Stimulated activated CD4-positive, alpha-beta T cell treated with anti-CD3 and anti-CD28 coated beads, Interleukin-12 subunit alpha, Interleukin-12 subunit beta, amount 100 ng/mL, for 48 hours (primary cell): ENCODE measurements at places on chromosomes 5 and 9.

GRCh38 chr9:7534211-7534935 is 265.2 kb downstream of the DMAC1 start:
- no peak for DNase-seq

DNA sequence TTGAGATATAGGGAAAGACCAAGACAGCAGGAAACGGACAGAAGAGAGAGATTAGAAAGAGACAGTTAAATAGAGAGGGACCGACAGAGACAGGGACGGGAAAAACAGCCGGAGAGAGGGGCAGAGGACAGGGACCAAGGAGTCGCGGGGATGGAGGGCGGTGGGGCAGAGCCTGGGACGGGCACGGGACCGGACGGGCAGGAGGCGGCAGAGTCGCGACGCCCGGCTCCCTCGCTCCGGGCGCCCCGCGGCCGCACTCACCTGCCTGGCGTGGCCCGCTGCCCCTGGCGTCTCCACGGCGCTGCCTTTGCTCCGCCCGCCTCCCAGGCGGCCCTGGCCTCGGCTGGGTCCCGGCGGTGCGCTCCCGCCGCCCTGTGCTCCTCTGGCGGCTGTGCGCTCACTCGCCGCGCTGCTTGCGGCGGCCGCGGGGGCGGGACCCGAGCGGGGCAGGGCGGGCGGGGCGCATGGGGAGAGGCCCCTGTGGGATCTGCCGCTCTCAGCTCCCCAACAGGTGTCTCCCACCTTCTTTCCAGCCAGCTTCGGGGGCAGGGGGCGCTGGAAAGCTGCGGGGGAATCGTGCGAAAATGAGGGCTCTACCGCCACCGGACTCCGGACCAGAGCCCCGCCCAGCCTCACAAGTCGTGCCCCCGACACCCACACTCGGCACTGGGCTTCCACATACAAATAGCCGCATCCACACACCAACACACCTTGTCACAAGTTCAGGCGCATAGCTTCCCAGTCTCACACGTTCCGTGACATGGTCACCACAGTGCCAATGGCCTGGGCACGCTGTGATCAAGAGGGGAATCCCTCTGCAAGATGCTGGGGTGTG is at the start of gene ARID3C:
TSS of gene ARID3C (minus strand) at position 411 of the 835 bp plus-strand sequence. CDS start 1,052 bp downstream, outside the sequence.
- peak; percentile 48 for DNase-seq

DNA sequence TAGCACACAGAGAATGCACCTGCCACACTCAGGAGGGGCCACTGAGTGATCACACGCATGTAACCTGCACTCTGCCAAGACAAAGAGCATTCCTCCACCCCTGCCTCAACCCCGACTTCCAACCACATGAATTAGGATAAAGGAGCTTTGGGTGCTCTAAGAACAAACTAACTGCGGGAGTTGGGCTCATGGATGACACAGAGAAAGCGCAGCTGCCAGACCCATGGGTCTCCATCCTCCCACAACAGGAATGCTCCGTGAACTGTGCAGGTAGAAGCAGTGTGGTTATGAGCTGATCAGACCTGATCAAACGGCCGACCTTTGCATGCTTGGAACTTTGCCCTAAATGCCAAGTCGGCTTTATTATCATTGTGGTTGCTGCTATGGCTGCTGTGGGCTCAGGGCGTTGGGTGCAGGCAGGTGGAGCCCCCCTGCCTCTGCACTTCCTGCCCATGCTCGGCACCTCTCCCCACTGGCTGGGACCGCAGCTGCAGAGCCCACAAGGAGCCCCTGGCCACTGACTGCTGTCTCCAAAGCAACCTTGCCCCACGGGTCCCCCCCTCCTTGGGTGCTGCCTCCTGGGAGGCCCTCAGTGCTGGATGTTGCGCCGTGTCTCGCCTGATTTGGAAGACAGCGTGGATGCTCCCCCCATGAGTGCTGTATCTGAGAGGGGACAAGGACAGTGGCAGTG is 2.6 kb upstream of the SLC6A3 start:
- DNase-seq, result no peak

DNA sequence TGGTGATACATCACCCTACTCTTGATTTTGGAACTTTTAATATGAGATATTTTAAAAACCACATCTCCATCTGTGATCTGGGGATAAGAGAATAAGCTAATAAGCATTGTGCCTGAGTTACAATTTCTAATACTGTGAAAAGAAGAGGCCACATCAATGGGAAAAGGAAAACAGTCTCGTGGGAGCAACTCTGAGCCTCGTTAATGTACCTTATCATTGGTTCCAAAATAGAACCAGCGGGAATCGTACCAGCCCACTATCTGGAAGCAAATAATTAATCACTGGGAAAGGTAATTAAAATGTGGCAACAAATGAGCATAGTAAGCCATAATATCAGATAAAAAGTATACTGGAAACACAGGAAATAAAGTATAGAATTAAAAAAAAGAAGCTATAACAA is 28.0 kb upstream of the CEP78 start:
- DNase-seq, result no peak

DNA sequence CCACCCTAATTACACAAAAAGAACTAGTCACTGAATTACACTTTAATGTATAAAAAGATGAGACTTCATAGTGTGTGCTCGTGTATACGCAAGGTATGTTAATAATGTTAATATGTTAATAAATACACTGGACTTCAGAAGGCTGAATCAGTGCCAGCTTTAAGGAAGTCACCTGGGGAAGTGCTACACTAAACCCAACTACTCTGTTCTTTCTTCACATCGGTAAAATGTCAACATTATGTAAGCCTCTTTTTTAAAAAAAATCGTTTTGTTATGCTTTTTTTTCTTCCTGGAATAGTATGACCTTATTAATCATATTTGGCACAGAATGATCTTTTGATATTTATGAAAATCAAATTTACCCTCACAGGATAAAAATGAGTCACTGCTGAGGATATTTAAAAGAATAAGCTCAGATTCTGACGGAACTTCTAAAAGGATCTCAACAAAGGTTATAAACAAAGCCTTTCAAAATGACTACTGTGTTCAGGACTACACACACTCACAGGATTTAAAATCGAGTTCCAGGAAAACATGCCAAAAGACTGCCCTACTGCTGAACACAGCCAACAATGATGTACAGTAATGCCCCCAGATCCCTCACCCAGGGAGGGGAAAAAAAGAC is 75.9 kb downstream of the AUH start:
- no peak for DNase-seq

DNA sequence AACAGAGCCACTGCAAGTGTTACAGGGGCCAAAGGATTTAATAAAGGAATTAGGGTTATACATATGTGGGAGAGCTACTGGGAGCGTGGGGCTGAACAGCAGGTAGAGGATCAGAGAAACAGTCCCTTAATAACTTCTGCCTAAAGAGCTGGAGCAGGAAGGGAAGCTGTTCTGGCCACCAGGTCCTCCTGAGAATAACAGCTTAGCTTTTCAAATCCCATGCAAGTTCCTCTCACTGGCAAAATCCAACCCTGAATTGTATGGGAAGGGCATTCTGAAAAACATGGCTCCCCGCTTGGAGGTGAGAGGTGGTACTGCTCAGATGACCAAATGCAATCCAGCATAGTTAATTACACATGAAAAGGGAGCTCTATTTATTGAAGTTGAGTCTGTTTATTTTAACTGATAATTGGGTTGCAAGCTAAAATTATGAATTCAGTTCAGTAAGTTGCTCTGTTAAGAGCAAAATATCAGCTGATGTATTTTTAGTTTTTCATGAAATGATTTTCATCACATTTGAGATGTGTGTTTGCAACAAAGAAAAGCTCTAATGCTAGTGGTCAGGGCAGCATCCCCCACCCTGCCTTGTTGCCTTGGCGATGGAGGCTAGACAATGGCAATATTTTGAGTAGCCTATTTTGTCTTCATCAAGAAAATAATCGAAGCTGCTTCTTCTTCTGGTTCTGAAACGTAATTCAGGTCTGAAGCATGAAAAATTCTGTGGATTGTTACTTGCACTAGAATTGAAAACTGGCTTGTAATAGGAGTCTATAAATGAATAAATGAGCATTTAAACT is 58.4 kb upstream of the SH3GL2 start:
- no peak for DNase-seq

GRCh38 chr9:10268531-10269485 is 344.0 kb downstream of the PTPRD start:
- no peak for DNase-seq

GRCh38 chr9:36471359-36471758 is 71.3 kb upstream of the RNF38 start:
- DNase-seq, result no peak

GRCh38 chr5:123701511-123702200 is 189.7 kb downstream of the CSNK1G3 start:
- no peak for DNase-seq

- no peak for DNase-seq
Observed at GRCh38 chr9:89662718-89663613, 58.2 kb downstream of the GADD45G start.

DNA sequence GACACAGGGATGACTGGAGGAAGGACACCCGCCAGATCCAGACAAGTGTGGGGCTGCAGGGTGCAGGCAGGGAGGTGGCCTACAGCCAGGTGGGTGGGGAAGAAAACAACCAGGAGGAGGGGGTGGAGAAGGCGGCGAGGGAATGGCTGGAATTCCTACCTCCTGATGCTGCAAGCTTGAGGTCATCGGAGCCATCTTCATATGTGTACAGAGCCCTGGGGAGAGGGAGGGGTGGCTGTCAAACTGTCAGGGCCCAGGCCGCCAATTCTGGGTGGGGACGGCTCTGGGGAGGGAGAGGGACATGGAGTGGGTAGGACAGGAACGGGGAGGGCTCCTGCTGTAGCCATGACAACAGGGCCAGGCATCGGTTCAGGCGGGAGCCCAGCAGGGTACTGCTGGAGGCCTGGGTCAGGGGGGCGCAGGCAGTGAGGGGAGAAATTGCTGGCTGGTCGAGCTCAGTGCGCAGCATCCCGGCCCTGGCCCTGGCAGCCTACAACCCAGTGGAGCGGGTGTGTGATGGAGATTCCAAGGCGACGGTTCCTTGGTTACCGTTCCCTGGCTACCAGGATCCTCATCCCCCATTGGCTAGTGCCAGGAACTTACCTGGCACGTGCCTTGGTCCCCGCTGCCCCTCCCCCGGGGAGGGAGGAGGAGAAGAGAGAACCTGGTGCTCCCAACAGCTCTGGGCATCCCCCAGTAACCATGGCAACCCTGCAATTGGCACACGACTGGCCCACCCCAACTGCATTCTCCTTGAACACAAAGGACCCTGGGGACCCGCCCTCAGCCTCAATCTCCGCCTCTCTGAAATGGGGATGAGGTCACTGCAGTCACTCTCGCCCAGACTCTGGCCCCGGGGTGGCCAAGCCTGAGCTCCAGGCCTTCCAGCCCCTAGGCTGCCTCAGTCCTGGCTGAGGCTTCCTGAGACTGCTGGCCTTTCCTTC is 4.5 kb downstream of the DBN1 start:
- no peak for DNase-seq

GRCh38 chr5:144125163-144125726 is 45.2 kb downstream of the YIPF5 start:
- no peak for DNase-seq

DNA sequence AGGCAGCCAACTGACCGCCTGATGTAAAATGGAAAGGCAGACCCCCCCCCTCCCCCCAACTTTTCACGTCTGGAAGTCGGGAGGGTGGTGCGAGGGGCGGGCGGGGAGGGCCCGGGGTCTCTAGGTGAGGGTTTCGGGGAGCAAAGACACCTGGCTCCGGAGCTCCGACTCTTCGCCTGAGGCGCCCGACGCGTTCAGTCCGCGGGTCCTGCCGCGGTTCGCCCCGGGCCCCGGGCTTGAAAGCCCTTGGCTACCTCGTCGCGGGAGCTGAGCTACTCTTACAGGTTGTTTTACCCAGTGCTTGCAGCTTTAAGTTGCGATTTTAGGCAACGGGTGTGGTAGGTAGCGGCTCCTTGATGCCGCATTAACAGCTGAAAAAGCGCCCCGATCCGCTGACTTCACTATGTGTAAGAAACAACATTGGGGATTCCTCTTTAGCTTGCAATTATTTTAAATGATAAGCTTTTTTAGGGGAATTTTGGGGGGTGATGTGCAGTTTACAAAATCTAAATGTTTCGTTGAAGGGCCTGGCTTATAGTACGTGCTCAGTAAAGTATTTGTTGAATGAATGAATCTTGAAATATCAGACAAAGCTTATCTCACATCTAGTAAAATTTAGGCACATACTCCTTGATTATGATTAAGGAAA is 722 bp downstream of the CDC42SE2 start:
- no peak for DNase-seq

DNA sequence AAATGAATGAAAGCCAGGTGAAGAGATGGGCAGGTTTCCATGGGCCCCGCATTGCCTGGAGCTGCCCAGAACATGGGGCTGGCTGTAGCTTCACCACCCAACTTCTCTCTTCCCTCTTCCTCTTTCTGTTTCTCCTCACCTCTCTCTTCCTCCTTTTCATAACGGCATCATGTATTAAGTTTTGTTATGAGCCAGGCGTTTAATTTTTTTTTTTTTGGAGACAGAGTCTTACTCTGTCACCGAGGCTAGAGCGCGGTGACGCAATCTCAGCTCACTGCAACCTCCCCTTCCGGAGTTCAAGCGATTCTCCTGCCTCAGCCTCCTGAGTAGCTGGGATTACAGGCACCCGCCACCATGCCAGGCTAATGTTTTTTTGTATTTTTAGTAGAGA is 13.0 kb upstream of the SPINK4 start:
- no peak for DNase-seq

DNA sequence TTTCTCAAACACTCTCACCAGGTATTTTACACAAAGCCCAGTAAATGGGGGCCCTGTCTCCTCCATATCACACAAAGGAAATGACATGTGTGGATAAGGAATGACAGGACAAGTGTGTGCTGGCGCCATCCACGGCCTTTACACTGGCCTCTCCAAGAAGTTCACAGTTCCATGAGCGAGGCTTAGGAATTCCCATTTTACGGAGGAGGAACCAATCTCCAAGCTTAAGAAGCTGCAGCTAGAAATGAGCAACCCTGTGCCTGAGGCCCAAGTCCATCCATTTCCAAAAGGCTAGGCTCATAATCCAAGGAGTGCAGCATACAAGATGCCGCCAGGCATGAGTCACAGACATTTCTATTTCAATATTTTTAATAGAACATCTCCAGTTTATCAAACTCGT is 203.4 kb downstream of the AUH start:
- DNase-seq, result no peak

GRCh38 chr9:37290940-37291485 is 131.5 kb upstream of the GRHPR start:
- DNase-seq, result no peak

DNA sequence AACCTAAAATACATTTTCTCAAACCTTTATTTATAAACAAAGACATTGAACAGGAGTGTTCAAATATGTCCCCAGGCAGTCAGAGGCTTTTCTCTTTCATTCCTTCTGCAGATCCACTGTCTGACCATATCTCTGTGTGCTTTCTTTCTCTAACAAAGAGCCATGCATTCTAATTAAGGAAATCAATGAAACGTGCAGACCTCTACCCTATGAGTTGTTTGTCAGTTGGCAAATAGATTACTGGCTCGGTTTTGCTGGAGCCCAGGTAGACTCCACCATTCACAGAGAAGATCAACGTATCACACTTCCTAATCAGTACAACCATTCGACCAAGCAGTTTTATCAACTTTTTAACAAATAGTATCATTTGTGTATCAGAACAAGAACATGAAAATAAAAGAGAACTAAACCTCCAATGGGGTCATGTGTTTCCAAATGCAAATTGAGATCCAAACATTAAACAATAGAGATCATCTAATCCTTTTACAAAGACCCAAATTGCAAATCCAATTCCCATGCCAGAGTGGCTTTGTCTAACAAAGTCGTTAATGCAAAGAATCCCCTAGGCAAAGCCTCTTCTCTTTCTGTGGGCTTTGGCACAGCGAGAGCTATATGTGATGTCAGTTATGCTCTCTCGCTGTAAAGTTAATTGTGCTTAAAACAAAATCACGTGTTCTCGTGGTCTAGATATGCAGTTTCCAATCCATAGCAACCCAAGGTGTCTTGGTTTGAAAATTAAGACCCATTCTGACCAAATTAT is 16.8 kb downstream of the KLF4 start:
- DNase-seq, result no peak

- no peak for DNase-seq
Observed at GRCh38 chr5:139671096-139671841, 23.1 kb downstream of the CXXC5 start.
